Calu3 (cell line): ENCODE measurements at places on chromosomes 7 and 10.

DNA sequence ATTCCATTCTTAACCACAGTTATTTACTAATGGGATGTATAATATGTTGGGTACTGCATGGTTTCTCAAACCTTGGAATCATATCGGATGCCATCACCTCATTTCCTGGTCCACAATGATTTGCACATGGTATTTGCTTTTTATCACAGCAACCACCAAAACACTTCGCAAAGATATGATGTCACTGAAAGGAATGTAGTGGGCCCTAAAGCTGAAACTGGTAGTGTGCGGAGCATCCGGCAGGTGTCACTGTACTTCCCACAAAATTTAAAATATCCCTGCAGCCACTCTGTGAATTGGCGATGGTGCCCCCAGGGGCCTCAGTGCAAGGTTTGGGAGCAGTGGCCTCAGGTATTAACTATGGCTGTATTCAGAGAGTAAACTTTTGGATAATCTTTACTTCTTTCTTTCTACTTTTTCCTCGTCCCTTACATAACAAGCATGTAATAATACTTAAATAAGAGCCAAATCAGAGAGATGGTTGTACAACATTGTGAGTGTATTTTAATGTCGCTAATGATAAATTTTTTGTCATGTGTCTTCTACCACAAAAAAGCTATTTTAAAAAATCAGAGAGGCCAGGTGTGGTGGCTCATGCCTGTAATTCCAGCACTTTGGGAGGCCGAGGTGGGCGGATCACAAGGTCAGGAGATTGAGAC is 66.2 kb downstream of the FAM241B start:
- peak; percentile 78 for DNase-seq

DNA sequence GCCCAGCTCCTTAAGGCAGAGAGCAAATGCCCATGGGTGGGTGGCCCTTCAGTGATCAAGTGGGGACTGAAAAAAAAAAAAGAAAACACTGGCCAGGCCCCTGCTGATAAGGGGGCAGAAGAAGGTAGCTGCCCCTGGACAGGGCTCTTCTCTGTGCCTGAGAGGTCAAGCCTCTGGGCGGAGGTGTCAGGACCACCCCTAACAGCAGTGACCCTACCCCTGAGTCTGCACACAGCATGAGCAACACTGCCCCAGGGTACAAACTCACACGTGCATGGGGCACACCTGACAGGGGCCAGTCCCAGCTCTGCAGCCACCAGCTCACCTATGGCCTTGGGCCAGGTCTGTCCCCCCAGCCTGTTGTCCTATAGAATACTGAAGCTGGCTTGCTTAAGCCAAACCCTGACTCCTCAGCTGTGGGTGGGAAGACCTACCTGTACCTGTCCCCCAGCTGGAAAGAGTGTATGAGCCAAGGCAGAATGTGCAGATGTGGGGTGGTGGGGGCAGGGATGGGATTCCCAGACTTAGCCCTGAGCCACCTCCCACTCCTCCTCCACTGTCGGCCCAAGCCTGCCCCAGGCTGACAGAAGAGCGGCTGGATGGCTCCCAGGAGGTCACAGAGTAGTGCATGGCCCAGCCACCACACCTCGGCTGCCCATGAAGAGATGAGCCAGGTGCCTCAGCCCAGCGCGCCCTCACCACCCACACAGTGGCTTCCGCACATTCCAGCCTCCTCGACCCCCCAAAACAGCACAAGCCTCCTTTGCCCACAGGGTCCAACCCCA is 23.7 kb downstream of the KCNH2 start:
- DNase-seq, result no peak

DNA sequence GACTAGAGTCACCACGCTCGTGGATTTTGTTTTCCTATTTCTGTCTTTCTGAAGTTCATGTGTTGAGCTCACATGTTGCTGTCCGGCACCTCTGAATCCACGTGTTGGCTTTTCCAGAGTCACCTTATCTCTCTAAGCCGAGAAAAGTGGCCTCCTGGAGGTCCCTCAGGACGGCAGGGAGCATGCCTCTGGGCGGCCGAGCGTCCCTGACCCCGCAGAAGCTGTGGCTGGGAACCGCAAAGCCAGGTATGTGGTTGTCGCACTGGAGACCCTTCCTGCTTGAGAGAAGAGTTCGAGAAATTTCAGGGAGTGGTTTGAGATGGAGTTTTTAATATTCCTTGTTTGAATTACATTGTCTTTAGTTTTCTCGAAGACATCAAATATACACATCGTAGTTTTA is 12.6 kb downstream of the IQCE start:
- peak; percentile 67 for DNase-seq

GRCh38 chr7:28976022-28976421 is 17.9 kb upstream of the TRIL start:
- DNase-seq, result no peak

DNA sequence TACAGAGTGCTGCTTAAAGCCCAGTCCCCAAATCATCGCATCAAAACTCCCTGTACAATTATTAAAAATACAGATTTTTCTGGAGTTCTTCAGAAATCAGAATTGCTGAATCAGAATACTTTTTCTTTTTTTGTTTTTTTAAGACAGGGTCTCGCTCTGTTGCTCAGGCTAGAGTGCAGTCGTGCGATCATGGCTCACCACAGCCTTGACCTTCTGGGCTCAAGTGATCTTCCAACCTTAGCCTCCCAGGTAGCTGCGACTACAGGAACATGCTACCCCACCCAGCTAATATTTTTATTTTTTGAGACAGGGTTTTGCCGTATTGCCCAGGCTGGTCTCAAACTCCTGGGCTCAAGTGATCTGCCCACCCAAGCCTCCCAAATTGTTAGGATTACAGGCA is 3.9 kb downstream of the BBIP1 start:
- no peak for DNase-seq

GRCh38 chr10:75208181-75208580 is 2.4 kb upstream of the VDAC2 start:
- no peak for DNase-seq

- DNase-seq, result no peak
Measured at GRCh38 chr7:13152755-13153154, 465.3 kb downstream of the ARL4A start.

- no peak for DNase-seq
Measured at GRCh38 chr7:16412274-16413254, 8.8 kb downstream of the CRPPA start.

- DNase-seq, result peak; percentile 21
Measured at GRCh38 chr10:4813023-4813422, 13.0 kb upstream of the AKR1E2 start.

GRCh38 chr7:111429781-111430180 is 132.5 kb downstream of the IMMP2L start:
- DNase-seq, result no peak

DNA sequence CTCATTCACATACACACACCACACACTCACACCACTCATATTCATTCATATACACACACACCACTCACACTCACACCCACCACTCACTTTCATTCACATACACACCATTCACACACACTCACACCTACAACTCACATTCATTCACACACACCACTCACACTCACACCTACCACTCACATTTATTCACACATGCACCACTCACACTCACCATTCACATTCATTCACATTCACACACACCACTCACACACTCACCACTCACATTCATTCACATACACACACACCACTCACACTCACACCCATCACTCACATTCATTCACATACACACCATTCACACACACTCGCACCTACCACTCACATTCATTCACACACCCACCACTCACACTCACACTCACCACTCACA is 25.4 kb upstream of the C10orf120 start:
- DNase-seq, result no peak

DNA sequence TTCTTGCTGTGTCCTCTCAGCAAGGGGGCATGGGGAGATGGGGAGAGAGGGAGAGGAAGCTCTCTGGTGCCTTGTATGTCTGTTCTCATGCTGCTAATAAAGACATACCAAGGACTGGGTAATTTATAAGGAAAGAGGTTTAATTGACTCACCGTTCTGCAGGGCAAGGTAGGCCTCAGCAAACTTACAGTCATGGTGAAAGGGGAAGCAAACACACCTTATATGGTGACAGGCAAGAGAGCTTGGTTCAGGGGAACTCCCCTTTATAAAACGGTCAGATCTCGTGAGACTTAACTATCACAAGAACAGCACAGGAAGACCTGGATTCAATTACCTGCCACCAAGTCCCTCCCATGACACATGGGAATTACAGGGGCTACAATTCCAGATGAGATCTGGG is 464.7 kb upstream of the CELF2 start:
- DNase-seq, result no peak

GRCh38 chr10:96585736-96586418 is 935 bp downstream of the TM9SF3 start:
- DNase-seq, result no peak

GRCh38 chr10:59575269-59575668 is 134.4 kb downstream of the SLC16A9 start:
- DNase-seq, result no peak

GRCh38 chr7:141276031-141276430 is 202.2 kb downstream of the TMEM178B start:
- no peak for DNase-seq

DNA sequence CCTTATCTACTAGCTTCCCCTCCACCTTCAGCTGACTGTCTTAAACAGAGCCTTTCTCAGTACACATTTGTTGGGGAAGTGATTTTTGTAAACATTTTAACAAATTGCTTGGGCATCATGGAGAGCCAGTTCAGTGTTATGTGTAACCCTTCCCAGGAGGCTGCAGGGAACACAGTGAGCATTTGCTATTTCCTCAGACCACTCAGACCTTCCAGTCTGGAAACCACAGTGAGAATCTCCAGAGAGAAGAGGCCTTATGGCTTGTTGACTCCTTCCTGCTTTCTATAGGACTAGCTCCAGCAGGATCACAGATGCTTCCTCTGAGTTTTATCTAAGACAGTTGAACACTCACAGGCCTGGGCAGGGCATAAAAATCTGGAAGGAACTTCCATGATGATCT is 409.8 kb upstream of the NPVF start:
- DNase-seq, result no peak

DNA sequence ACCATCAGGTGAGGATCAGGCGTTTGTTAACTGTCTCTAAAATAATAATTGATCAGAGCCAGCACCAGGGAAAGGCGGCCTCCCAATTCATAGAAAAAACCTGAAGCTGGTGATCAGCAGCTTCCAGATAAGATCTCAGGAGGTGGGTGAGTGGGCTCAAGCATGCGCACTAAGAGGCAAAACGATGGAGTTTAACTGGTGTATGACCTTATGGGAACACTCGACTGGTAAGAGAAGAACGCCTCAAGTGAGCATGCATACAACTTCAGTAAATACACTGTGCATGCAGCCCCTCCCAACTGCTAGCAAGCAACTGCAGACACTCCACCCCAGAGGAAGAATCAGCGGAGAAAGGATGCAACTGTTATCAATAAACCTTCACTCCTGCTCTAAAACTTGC is 18.1 kb downstream of the RAPGEF5 start:
- DNase-seq, result no peak

GRCh38 chr7:24572393-24572996 is 757 bp upstream of the PALS2 start:
- DNase-seq, result peak; percentile 53

- no peak for DNase-seq
Measured at GRCh38 chr7:138542183-138542582, 82.1 kb downstream of the TRIM24 start.

DNA sequence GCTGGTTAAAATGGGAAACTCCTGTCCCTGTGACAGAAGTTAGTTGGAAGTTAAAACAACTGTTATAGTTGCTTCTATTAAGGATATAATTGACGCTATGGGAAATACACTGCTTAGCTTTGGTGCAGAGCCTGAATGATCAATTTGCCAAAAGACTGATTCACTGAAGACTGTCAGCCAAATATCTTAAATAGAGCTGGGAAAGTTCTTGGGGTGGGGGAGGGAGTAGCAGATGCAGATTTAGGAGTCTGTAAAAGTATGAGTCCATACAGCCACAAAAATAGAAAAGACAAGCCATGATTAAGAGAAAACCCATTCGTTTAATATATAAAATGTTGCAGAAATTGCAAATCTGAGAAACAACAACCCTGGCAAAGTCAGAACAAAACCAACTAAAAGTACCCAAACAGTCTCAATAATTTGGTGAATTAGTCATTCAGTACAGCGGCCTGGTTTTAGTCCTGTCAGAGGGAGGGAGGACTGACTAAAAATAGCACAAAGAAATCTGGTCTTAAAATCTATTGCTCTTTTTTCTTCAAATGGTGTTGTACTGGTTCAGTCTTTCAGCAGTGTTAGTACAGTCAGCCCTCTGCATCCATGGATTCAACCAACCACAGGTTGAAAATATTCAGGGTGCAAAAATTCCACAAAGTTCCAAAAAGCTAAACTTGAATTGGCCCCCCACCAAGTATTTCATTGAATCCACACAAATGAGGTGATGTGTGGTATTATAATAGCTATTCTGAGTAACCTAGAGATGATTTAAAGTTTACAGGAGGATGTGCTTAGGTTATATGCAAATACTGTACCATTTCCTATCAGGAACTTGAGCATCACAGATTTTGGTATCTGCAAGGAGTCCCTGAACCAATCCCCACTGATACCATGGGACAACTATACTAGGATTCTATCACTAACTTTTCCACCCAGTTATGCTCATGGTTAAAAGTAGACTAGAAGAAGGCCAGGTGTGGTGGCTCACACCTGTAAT is 30.0 kb downstream of the STK17A start:
- DNase-seq, result no peak

GRCh38 chr7:117017702-117018266 is 64.5 kb downstream of the ST7 start:
- no peak for DNase-seq

DNA sequence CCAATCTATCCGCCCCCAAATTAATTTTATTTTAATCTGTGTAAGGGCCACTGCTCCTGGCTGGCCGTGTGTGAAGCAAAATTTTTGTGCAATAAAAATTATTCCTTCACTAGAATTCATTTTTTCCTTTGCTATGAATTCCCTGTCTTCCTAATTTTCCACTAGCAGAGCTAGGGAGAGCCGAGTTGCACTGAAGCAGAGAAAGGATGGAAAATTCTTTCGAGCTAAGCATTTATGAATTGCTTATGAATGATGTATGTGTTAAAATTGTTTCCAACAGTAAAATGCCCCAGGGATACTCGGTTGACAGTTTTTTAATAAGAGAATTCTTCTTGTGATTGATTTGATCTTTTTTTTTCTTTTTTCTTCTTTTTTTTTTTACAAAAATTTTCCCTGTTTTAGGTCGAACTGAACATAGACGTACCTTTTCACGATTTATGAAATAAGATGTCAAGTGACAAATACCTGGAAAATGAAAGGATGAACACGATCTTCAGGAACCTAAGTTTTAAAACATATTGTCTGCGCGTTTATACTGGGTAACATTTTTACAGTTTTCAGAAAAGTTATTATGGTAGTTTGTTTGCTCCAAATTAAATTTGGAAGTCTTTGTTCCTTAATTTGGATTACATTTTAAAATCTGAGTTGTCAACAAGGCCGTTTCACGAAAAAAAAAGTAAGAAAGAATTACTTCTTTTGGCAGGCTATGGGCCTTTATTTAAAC is 288.8 kb upstream of the NFE2L3 start:
- DNase-seq, result no peak

DNA sequence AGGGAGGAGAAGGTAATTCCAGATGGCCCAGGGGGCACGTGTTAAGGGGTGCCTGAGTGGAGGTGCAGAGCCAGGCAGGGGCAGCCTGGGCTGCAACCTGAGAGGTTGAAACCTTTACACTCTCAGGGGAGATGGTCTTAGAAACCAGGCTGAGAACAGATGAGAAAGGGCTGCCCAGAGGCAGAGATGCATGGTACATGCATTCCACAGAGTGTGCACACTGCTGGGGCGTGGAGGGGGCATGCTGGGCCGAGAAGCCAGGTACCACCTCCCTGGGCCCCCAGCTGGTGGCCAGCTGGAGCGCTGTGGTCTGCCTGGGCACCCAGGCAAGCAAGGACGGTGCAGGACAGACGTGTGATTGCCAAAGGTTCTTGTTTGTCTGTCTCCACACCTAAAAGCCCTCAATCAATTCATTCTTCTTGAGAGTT is 14.1 kb upstream of the CSGALNACT2 start:
- no peak for DNase-seq

- no peak for DNase-seq
Measured at GRCh38 chr7:47833211-47833610, 115.1 kb downstream of the PKD1L1 start.
